ENCODE measurements at places on chromosomes 6 and 20.

- DNase-seq = no peak
Observed at GRCh38 chr20:58227391-58228102, 906 bp downstream of the ANKRD60 start.

- no peak for DNase-seq
Observed at GRCh38 chr6:62390401-62390800, 104.4 kb upstream of the KHDRBS2 start.

DNA sequence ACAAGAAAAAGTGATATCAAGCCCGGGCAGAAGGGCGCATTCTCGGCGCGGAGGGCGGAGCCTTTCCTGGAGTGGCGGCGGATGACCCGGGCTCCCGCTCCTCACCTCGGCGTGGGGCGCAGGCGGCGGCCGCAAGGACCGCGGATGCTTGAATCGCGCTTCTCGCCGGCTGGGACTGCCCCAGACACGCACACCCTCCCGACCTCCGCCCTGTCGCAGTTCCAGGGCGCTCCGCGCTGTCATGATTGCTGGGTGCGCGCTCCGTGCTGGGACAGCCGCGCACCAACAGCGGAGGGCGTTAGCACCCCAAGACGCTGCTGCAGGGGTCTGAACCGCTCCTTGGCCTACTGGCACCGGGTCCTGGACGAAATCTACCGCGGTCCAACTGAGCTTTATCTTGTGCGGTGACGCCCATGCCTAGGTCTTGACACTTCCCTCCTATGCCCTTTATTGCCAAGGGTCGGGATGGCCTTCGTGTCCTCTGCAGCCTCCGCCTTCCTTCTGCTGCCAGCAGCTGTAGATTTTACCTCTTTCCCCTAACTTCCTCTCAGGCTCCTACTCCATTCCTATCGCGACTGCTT lies 43.3 kb downstream of the IRAK1BP1 start:
- no peak for DNase-seq

DNA sequence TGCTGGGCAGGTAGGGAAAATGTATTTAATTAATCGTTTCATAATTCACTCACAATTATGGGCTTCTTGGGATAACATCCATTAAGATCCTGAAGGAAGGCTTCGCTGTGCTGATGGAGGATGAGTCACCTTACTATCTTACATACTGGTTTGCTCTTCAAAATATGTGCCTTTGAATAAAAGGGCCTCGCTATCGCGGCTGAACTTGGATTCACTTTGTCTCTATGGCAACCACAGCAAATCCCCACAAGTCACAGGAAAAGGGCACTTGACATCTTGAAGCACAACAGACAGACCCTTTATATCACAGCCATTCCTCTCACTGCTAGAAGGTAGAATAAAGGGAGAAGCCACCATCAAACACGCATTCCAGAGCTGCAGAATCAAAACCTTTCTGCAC lies 141.3 kb upstream of the MYLIP start:
- DNase-seq = no peak

DNA sequence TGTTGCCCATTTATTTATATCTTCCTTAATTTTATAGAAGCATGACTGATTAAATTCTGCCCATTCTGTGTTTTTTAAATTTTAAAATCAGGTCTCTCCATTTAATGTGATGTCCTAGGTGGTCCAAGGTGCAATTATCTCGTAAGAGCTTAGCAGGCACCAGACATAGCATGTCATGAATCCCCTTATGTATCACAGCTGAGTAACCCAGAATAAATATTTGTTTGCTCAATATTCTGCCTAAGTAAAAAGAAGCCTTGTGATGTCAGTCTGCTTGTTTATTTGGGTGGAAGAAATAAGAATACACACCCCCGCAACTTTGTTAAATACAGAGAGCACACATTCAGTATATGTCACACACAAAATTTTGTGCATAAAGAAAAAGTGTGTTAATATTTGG lies 211.3 kb downstream of the FARS2 start:
- DNase-seq = no peak

GRCh38 chr20:60104993-60105803 lies 147.0 kb downstream of the CDH26 start:
- no peak for DNase-seq

DNA sequence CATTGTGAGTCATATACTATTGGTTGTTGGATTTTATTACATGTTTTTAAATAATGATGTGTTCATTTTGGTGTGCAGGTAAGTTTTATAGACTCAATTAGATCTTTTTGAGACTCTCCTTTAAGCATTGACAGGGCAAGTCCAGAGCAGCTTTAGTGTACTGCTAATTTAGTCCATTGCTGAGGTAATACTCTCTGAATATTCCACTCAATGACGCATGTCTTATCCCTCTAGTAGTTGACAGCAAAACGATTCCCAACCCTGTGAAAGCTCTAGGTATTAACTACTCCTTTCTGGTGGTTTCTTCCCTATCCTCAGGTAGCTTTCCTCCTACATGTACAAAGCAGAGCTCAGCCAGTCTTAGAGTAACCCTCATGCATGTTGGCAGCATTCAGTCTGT lies 373.5 kb upstream of the MAP3K7 start:
- DNase-seq = no peak

DNA sequence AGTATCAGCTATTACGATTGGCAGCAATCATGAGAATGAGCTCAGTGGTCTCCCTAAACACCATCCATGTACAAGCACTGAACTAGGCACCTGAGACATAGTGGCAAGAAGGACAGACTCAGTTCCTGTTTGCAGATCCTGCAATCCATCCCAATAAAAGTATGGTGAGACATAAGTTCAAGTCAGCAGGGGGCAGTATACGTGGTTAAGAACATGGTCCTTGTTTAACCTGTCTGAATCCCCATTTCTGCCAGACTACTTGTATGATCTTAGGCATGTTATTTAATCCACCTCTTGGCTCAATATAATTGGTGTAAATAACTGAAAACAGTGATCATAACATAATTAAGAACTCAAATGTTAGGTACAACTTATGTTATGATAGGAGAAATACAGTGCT lies 33.2 kb upstream of the PNISR start:
- no peak for DNase-seq

GRCh38 chr6:46510651-46511050 lies 19.4 kb upstream of the RCAN2 start:
- no peak for DNase-seq

- no peak for DNase-seq
Observed at GRCh38 chr6:127182501-127182900, 64.0 kb downstream of the RSPO3 start.

DNA sequence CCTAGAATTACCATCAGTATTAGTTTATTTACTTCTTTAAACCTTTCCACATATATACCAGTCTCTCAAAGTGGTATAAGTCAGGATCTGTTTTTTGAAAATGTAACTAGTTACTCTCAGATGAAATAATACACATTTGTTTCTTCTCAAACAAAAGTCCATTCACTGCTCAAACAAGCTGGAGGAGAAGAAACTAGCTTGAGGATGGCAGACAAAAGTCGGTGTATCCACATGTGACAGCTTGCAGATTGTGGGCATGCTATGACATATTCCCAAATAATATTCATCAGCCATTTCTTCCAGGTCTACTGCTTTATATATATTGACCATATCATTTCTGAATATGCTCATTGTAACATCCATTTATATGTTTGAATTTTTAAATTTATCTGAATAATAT lies 197.4 kb upstream of the KCNQ5 start:
- DNase-seq = no peak

DNA sequence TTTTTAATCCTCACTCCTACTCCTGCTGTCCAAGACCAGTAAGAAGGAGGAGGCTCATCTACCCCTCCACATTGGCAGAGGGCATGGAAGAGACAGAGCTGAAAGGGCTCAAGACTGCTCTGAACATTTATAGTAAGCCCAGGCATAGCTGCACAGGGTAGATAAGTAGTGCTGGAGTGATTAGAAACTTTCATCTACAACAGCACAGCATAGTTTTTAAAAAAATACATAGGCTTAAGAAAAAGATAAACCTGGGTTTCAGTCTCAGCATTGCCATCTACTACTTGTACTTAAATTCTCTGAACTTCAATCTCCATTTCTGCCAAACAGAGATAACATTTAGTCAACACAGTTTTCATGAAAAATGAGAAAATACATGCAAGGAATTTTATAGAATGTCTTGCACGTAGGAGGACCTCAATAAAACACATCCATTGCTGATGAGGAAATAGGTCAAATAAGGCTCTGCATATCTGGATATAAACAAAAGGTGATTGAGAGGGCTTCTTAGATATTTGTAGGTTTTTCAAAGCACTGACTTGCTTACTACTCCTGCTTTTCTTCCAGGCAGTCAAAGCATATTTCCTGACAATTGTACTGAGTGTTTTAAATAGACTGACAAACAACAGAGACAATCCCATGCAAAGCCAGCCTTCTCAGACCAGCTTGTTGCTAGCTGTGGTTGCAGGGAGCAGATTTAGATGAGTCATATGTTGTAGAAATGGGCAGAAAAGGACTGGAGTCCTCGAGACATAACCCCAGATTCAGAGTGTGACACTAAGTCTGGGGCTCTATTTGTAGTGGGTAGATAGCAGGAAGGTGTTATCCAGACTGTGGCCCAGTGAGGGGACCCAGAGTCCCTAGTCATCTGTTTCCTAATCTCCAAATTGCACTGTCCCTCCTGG lies 107.4 kb upstream of the TAB2 start:
- no peak for DNase-seq

- DNase-seq = no peak
Observed at GRCh38 chr20:59747671-59748515, 143.6 kb downstream of the PHACTR3 start.

DNA sequence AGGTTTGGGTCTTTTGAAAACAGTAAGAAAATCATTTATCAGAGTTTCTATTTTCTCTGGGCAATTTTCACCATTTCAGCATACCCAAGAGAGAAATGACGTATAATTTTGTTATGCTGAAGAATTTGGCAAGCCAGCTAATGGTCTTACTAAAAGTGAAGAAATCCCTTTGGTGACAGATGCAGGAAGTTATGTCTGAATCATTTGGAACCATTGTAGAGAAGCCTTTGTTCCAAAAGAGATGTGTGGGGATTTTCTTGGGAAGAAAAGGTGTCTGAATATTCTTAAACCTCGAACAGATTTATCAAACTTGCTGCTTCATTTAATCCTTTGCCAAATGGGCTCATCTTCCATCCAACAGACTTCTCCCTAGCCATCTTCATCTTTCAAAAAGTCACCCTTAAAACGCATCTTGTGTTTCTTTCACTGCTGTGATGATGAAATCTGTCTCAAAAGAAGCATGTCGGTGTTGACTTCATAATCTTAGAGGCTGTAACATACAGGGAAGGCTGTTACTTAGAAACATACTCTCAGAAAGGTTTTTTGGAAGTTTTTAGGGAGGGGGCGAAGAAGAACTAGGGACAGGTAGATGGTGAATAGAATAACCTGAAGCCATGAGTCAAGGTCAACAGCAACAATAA lies 39.5 kb downstream of the CITED2 start:
- DNase-seq = no peak

DNA sequence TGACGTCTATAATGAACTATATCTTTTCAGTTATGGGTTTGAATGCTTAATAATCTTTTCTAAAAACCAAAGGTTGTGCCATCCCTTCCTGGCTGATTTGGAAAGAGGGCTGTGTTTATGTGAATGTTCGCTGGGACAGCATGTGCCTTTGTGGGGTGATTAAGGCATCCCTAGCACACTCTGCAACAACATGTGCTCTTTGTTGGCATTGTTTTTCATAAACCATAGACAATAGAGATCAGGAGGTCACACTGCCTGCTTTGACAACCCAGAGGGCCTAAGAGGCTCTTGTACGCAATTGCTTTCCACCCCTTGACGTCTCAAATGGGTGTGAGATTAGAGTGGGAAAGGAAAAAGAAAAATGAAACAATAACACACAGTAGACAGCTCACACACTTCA lies 116.0 kb downstream of the LRRC1 start:
- DNase-seq = no peak

DNA sequence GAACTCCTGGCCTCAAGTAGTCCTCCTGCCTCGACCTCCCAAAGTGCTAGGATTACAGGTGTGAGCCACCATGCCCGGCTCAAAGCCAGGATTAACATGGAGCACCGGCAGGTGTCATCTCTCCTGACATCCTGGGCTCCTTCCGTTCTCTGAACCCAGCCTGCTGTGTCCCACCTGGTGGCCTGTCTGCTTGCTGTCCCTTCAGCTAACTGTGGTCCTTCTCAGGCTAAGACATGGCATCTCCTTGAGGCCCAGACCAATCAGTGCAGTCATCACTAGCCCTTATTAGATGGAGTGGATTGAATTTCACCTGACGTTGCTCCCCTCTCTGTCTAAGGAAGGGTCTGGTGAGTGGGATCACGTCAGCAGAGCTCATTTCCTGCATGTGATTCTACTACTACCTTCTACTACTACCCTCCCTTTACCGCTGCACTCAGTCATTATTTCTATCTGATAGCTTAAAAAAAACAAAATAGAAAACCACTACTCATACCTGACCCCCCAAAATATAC lies 28.0 kb upstream of the SYNJ2 start:
- DNase-seq = no peak

Data from stimulated activated CD8-positive, alpha-beta memory T cell treated with anti-CD3 and anti-CD28 coated beads, Interleukin-2, amount 100 ng/mL, for 1 hour (primary cell).